Activated T-cell treated with anti-CD3 and anti-CD28 coated beads, Interleukin-2, amount 50 U/mL, for 24 hours (primary cell): ENCODE measurements at places on chromosomes 3 and 15.

- DNase-seq = no peak
Observed at GRCh38 chr3:12179441-12179840, 20.7 kb upstream of the TIMP4 start.

DNA sequence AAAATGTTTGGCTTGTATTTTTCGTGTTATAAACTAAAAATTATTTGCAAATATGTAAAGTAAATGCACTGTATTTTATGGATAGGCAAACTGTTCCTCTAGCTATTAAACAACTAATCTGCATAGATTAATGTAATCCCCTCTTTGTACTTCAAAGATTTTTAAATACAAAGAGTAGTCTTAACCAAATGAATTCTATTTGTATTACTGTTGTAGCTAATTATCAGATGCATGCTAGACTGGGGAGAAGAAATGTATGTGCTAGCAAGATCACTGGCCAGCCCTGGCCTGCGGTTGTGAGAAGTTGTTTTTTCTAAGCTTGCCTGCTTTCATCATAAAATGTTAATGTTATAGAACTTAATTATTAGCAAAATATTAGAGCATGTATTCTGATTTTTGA is 92.6 kb downstream of the STT3B start:
- no peak for DNase-seq

- no peak for DNase-seq
Observed at GRCh38 chr3:39251576-39251975, 28.3 kb downstream of the CX3CR1 start.

GRCh38 chr3:118186051-118186450 is 848.6 kb downstream of the IGSF11 start:
- no peak for DNase-seq

GRCh38 chr15:69497076-69497475 is 44.5 kb downstream of the RPLP1 start:
- DNase-seq = no peak

DNA sequence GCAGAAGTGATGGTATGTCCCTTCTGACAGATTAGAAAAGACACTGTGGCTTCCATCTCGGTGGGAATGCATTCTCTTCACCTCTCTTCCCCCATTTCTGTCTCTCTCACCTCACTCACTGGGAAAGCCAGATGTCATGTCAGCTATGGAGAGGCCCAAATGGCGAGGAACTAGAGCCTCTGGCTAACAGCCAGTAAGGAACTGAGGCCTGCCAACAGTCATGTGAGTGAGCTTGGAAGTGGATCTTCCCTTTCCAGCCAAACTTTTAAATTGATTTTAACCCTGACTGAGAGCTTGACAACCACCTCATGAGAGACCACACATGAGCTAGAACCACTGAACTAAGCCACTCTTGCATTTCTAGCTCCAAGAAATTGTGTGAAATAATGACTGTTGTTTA is 35.2 kb upstream of the CDAN1 start:
- DNase-seq = no peak
